ENCODE measurements at places on chromosomes 13 and 19.

DNA sequence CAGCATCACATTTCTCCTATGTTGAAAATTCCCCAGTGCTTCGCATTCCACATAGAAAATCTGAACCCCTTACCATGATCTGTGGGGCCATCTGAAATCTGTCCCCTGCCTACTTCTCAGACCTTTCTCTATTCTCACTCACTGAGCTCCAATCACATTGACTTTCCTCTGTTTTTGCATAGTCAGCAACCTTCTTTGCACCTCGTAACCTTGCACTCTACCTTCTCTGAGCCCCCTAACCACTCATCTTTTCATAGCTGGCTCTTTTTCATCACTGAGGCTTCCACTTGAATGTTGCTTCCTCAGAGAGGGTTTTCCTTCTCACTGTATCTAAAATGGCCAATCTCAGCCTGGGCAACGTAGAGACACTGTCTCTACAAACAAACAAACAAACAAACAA, 286.3 kb downstream of the GPC5 start:
- DNase-seq, result no peak

DNA sequence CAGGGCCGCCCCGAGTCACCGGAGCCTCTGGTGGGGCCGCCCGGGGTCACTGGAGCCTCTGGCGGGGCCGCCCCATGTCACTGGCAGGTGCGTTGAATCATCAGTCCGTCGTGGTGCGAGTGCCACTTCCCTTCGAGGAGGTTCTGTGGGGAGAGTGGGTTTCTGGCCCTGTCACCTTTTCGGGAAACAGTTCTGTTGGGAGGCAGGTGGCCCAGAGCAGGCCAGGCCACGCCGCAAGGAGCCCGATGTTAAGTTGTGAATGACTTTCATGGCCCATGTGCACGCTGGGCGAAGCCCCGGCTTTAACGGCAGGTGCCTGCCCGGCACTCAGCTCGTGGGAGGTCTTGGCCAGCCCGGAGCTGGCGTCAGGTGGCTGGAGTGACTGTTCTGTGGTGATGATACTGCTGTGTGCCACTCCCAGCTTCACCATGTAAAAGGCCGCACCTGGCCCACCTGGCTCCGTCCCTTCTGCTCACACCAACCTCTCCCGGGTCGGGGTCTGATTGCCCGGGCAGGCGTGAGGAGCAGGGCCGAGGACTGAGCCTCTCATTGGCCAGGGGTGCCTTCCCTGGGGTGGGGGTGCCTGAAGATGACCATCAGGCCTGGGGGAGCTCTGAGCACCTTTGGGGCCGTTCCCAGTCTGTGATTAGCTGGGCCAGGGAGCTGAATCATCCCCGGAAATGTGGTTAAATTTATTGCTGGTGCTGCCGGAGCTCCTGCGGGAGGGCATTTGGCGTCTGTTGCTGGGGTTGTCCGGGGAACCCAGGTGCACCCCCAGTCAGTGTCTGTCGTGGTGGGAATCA, 29.2 kb downstream of the CSNK1G2 start:
- no peak for DNase-seq

- no peak for DNase-seq
Measured at GRCh38 chr13:79187917-79188690, 218.0 kb downstream of the RBM26 start.

DNA sequence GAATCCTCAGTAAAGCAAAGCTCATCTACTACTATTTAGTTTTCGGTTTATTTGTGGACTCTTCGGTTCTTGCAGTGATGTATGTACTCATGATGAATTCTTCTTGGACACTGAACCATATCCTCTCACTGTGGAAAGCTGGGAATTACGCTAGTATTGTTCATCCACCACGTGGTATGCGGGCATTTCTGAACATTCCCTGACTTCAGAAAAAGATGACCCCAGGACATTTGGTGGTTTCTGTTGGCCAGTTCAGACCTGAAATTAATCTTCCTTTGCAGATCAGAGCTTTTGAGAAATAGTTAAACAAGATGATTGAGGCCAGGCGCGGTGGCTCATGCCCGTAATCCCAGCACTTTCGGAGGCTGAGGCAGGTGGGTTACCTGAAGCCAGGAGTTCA, 25.3 kb upstream of the FBN3 start:
- DNase-seq, result no peak

DNA sequence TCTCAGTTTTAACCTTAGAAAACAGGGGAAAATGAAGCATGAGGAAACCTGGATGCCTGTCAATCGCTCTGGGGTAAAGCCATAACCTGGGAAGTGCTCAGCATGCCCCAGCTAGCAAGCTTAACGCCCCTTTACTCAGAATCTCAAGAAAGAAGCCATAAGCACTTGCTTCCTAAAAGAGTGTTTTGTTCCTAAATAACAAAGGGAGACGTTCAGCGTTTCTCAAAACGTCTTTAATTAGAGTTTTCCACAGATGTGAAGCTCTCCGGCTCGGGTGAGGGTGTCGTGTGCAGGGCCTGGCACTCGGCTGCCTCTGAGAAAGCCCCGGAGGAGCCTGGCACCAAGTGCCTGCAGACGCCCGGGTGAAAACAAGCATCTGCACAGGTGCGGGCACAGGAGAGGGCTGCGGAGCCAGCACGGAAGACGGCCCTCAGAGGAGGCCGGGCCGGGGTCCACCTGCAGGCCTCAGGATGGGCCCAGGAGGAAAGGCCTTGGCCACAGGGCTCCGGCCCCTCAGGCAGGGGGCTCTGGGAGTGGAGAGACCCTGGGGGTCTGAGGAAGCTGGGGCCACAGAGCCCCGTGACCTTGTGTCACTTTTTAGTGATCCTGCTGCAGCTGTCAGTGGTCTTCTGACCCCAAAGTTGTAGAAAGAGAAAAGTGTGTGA, 6.2 kb downstream of the GAS6 start:
- no peak for DNase-seq
